ENCODE measurements at places on chromosomes 16 and 17.

DNA sequence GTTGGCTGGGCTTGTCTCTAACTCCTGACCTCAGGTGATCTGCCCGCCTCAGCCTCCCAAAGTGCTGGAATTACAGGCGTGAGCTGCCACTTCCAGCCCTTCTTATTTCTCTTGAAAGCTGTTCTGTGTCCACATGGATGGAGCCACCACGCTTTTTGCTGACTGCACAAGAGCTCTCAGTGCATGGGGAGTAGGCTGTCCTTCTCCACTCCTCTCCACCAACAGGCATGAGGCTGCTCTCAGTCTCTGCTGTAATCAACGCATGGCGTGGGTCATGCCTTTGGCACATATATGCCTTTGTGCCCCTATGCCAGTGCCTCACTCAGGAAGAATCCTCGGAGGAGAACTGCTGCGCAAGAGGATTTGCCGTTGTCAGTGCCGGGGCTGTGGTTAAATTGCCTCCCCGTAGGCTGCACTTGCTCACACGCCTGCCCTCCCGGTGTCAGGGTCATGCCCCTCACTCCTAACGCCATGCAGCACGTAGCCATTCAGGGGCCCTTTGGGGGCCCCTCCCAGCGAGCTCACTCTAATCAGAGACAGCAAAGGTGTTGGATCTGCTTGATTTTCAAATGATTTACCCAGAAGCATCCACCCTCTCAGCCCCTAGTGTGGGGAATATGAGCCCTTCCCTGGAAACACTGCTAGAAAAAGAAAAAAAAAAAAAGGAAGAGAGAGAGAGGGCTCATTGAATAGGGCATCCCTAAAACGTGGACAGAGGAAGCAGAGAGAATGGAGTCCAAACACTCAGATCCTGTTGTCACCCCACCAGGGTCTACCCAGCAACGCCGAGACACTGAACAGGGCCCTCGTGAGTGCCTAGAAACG, 47.5 kb upstream of the ZCCHC14 start:
- DNase-seq = no peak

GRCh38 chr16:85935391-85935973, 36.5 kb downstream of the IRF8 start:
- DNase-seq = no peak

DNA sequence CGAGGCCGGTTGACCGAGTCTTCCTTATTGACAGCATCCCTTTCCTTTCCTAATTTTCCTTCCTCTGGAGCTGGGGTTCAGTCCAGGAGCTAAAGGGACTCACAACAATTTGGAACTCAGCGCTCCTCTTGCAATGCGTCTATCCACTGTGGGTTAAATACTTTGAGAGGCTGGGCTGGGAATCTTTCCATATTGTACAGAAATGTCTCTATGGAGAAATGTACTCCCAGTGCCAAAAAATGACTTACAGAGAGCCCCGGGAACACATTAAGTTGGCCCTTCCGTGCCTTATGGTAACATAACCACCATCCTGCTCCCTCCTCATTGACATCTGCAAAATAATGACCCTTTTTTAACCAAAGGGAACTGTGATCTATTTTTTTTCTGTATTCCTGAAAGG, 192.8 kb downstream of the FTO start:
- DNase-seq = peak; percentile 45

DNA sequence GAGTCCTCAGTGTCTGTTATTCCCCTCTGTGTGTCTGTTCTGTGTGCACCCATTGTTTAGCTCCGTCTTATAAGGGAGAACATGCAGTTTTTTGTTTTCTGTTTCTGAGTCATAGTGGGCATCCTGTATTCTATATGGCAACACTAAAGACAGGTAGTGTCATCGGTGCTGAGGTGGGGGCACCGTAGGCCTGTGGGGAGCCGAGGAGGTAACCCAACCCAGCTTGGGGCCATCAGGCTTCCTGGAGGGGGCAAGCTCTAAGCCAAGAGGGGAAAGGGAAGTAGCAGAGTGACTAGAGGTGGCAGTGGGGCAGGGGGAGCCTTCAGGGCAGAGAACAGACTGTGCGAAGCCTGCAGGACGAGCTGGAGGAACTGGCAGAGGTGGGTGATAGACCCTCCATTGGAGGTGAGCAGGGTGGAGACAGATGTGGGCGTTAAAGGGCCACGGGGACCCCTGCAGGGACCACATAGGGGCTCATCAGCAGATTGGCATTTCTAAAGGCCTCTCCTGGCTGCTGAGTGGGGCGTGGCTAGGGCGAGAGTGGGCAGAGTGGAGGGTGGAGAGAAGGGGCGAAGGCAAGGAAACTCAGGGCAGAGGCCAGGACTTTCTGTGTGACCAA, 36.5 kb downstream of the CPNE2 start:
- no peak for DNase-seq

DNA sequence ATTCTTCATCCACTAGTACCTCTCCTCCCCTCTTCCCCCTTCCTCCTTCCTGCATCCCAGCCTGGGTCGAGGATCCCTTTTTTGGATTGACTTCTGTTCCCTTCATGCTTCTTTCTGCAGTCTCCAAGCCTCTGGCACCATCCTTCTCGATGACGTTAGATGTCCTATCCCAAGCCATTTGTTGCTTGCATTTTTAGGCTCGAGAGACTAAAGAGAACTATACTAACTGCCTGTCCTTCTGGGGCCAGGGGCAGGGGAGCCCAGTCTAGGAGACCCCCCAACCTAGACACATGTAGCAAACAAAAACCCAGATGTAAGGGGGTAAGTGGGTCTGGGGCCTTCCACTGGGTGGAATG, 23.9 kb downstream of the UNK start:
- no peak for DNase-seq

DNA sequence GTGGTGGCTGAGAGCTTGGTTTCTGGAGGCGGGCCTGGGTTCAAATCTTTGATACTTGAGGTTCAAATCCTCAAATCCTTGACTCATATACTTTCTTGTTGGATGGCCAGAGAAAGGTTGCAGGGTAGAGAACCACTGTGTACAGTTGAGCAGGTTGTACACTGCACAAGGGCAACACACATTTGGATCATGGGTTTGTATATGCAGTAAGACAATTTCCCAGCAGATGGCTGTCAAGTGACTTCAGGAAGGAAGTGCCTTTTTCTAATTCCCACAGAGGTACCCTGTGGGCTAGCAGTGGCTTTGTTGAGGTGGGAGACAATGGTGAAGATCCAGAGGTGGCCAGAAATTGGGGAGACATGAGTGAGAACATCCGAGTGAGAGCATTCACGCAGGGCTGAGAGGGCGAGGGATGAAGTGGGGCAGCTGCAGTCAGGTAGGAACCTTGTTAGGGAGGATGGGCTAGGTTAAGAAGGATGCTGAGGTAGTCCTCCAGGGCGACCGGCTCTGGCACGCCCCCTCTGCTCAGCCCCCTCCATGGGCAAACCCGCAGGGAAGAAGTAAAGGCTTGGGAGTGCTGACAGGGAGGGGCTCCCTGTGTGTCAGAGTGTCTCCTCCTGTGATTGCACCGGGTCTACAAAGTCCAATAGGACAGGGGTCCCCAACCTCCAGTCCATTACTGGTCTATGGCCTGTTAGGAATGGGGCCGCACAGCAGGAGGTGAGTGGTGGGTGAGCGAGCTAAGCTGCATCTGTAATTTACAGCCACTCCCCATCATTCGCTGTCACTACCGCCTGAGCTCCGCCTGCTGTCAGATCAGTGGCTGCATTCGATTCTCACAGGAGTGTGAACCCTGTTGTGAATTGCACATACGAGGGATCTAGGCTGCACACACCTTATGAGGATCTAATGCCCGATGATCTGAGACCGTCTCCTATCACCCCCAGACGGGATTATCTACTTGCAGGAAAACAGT, 2.7 kb downstream of the C16orf89 start:
- no peak for DNase-seq

GRCh38 chr16:6864671-6865070, 468.0 kb upstream of the RBFOX1 start:
- DNase-seq = no peak

GRCh38 chr17:4116516-4116915, 26.3 kb downstream of the ZZEF1 start:
- DNase-seq = no peak

DNA sequence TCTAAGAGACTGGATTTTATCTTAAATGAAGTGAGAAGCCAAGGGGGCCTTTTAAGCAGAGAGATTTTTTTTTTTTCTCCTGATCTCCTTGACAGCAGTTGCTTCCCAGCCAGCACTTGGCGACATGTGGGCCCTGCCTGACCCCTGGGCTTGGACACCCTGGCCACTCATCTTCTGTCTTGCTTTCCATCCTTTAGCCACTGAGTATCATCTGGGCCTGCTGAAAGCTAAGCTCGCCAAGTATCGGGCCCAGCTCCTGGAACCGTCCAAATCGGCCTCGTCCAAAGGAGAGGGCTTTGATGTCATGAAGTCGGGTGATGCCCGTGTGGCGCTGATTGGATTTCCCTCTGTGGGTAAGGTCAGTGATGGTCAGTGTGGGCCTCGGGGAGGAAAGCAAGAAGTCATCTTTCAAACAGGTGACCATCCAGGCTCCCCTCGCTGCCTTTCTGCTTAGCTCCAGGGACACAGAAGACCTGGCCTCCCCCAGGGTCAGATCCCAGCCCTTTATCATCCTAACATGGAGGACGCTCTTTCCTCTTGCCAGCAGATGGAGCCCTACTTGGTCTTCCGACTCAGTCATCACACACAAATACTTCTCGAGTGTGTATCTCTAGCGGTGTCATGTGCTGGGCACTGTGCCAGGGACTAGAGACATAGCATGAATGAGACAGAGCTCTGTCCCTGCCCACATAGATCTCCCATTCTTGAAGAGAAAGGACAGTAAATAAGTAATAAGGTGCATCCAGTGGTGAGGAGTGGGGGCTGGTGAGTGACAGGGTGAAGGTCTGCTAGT, 6.1 kb downstream of the DRG2 start:
- peak; percentile 55 for DNase-seq

GRCh38 chr16:711548-712320, 3.2 kb upstream of the METRN start:
- peak; percentile 79 for DNase-seq

GRCh38 chr17:73947281-73947965, 256.1 kb upstream of the RPL38 start:
- DNase-seq = no peak

DNA sequence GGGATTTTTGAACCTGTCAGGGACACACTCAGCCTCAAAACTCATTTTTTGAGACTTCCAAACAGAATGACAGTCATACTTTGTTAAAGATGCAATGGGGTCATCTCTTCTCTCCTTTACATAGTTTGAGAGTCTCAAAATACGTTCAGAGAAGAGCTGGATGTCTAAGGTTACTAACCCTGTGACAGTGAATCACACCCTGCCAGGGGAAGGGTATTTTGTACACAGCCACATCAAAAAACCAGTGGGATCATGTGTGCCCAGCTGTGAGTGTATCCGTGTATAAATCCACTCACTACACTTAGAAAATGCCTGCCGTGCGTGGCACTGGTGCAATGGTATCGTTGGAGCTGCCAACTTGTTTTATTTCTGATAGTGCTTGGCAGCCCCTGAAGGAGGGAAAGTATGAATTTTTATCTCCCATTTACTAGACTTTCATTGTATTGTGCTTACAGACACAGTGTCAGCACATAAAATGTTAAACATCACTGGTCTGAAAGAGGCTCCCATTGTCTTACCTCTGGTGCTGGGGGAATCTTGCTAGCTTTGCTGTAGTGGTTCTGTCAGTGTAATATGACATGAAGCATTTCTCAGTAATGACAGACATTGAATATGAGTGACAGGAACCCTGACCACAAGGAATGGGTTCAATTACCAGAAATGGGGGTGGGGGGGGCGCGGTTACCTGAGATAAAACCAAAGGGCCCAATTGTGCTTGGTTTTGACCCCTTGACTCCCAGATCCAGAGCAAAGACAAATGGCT, 256.3 kb downstream of the FTO start:
- DNase-seq = no peak

- DNase-seq = no peak
These were observed 22.1 kb downstream of the MAP1LC3B start for GRCh38 chr16:87414251-87414680.

DNA sequence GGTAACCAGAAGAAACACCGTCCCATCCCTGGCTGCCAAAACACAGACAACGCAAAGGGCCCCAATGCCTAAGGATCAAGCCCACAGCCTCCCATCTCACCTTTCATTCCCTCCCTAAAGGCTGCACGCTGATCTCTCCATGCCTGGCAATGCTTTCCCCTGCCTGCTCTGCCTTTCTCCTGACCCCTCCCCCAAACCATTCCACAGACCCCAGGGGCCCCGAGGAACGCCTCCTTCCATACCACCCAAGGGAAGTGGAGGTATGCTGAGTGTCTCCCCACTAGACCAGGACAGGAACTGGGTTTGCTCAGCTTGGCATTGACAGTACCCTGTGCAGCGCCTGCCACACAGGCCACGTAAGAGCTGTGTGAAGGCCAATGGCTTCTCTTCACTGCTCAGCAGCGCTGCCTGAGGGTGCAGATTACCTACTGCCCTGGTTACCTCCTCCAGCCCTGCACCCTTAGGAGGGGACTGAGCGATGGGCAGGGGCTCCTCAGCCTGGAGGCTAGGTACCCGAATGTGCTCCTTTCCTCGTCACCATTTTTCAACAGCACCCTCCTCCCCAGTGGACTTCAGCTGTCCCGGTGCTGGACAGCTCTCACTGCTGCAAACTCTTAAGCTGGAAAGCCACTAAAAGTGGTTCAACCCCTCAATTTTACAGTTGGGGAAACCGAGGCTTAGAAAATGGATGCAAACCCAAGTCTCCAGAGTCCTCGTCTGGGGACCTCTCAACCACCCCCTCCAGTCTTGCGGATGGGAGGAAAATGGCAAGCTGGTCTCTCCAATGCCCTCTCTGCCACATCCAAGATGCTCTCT, 45.0 kb downstream of the SRCIN1 start:
- peak; percentile 58 for DNase-seq

GRCh38 chr17:72267601-72268000, 146.8 kb downstream of the SOX9 start:
- no peak for DNase-seq

DNA sequence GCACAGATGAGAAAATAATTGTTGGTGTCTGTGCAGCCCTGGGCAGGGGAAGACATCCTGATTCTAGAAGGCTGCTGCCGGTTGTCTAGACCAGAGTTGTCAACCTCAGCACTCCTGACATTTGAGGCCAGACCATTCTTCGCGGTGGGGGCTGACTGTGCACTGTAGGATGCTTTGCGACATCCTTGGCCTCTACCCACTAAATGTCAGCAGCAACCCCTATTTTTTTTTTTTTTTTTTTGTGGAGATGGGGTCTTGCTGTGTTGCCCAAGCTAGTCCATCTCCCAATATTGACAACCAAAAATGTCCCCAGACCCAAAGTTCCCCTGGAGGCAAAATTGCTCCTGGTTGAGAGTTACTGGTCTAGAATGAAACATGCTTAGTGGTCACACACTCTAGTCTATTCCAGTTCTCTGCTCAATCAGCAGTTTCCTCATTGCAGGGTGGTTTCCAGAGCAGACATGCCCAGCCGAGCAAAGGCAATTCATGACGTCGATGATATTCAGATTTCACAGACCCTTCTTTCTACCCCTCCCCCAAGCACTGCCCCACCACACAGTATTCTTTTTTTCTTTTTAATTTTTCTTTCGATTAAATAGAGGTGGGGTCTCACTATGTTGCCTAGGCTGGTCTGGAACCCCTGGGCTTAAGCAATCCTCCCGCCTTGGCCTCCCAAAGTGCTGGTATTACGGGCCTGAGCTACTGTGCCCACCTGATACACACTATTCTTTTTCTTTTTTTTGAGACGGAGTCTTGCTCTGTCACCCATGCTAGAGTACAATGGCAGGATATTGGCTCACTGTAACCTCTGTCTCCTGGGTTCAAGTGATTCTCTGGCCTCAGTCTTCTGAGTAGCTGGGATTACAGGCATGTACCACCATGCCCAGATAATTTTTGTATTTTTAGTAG, 9.0 kb downstream of the C17orf99 start:
- DNase-seq = peak; percentile 30
